CD4-positive, alpha-beta T cell treated with Interleukin-6 for 4 hours (primary cell): ENCODE measurements at places on chromosomes 7 and 10.

GRCh38 chr10:96254976-96255375, 16.4 kb downstream of the BLNK start:
- no peak for DNase-seq

DNA sequence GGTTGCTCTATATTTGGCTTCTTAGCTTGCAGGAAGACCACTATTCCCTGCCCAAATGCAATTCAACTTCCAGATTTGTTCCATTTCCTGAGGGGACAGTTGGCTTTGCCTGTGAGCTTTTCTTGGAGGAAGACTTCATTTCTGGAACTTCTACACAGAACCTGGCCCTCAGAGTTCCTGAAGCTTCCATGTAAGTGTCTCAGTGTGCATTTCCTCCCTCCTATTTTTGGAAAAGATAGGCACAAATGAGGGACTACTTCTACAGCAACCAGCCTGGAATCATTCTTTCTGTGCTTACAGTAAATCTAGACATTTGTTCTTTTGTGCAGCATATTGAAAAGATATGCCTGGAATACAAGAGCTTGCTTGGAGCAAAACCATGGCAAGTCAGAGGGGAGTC, 164.3 kb downstream of the CREB5 start:
- no peak for DNase-seq

DNA sequence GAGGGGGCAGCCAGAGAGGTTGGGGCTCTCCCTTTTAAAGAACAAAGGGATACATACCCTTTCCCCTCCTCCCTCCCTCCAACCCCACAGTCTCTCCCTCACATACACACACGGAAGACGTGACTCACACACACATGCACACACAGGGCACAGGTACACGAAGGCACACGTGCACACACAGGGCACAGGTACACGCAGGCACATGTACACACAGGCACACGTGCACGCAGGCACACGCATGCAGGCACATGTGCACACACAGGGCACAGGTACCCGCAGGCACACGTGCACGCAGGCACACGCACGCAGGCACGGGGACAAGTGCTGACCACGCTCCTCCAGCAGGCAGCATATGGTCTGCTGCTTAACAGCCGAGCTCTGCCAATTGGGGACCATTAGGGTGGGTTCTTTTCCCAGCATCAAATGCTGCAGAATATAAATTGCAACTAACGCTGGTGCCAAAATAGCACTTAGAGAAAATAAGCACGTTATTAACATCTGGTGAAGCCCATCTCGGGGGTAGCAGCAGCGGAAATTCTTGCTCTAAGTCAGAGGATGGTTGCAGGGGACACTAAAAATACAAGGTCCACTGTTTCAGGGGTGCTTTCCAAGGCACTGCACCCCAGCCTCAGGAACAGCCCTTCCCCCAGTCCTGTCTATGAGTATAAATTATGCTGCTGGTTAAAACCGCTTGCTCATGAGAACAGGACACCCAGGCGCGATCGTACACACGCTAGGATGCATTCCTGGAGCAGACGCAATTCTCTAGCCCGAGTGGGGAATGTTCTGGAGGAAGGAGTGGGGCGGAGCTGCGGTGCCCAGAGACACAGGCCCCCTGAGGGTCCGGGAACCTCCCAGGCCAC, 55.2 kb upstream of the TNRC18 start:
- no peak for DNase-seq

- no peak for DNase-seq
Observed at GRCh38 chr10:97510686-97511085, 12.0 kb downstream of the UBTD1 start.

GRCh38 chr7:140659856-140660255, 12.9 kb upstream of the ADCK2 start:
- DNase-seq: no peak
